Activated naive CD8-positive, alpha-beta T cell treated with anti-CD3 and anti-CD28 coated beads for 36 hours (primary cell): ENCODE measurements at places on chromosomes 6 and 20. TPM values are rescaled to one million over a fixed set of nuclear protein-coding genes. Genes with fewer than 3 reads are reported as not detected.

The TMEM200A gene
- total RNA-seq, result not detected

The CLVS2 gene
- not detected for total RNA-seq

The ELOVL2 gene
- not detected for total RNA-seq

The TMEM181 gene
- 10.1 TPM for total RNA-seq

The MMP24 gene
- not detected for total RNA-seq

The OPRM1 gene
- not detected for total RNA-seq

- no peak for DNase-seq
These were observed 37.3 kb downstream of the IPCEF1 start for GRCh38 chr6:154319231-154319858.

DNA sequence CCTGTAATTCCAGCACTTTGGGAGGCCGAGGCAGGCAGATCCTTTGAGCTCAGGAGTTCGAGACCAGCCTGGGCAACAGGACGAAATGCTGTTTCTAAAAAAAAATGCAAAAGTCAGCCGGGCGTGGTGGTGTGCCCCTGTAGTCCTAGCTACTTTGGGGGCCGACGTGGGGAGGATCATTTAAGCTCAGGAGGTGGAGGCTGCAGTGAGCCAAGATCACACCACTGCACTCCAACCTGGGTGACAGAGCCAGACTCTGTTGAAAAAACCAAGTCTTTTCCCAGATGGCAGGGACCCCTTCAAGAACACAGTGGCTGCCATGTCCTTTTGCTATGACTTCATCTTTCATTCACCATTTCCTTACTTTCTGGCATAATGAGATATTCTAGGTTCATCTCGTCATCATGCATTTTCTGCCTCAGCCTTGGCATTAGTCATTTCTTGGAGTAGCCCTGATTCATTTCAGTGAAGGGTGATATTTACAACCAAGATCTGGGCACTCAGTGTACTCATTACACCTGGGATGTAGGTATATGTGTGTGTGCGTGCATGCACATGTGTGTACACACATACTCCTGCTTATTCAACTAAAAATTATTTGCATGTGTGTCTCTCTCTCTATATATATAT lies 61.4 kb upstream of the TOX2 start:
- DNase-seq, result no peak

GRCh38 chr6:44003345-44004061 lies 123.7 kb downstream of the MRPL14 start:
- peak; percentile 29 for DNase-seq

DNA sequence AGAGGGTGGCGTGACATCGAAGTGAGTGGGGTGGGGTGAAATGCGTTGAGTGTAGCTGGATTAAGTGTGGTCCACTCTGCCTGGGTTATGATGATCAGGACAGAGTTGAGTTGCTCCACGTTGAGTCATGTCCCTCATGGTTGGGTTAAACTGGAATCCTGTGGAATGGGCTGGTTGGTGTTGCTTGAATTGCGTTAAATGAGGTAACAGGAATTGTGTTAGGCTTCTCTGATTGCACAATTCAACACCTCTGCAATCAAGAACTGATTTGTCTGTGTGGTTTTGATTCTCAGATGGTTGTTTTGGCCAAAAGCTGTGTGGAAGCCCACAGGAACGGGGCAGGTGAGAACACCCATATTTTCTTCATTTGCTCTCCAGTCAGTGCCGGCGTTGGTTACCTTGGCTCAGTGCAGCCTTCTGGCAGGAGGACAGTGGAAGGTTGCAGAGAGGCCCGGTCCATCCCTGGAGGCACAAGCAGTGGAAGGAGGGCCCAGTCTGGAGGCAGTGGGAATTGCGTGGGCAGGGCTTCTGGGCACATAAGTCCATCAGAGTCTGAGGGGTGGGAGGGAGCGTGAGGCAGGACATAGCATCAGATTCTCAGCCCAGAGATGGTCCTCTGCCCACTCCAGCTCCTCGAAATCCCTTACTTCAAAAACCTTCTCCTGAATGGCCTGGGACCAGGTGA lies 11.6 kb downstream of the NOTCH4 start:
- no peak for DNase-seq

DNA sequence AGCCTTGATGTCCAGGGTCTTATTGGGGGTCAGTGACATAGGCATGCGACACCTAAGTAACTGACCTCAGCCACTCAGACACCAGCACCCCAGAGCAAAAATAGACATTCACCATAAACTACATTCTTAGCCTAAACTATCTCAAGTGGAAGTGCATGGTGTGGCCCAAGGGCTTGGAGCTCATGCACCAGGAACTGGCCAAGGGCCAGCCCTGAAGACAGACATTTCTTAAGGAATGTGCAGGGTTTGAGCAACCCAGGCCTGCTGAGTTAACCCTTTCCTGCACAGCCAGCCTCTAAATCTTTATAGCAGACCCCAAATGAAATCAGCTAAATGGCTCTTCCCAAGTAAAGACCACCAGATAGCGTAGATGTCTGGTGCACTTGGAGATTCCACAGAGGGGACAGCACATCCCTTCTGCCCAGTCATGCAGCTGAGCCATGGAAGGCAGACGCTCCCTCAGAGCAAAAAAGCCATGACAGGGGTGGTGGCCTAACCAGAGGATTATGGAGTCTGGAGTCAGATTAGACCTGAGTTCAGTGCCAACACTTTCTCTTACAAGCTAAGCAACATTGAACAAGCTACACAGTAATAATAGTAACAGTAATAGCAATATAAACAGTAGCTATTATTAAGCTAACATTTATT lies 222.6 kb downstream of the ZMYND8 start:
- no peak for DNase-seq

- DNase-seq, result no peak
These were observed 173.9 kb downstream of the LMBRD1 start for GRCh38 chr6:69622924-69623323.

- no peak for DNase-seq
These were observed 107.4 kb upstream of the MAP7 start for GRCh38 chr6:136657666-136658065.

DNA sequence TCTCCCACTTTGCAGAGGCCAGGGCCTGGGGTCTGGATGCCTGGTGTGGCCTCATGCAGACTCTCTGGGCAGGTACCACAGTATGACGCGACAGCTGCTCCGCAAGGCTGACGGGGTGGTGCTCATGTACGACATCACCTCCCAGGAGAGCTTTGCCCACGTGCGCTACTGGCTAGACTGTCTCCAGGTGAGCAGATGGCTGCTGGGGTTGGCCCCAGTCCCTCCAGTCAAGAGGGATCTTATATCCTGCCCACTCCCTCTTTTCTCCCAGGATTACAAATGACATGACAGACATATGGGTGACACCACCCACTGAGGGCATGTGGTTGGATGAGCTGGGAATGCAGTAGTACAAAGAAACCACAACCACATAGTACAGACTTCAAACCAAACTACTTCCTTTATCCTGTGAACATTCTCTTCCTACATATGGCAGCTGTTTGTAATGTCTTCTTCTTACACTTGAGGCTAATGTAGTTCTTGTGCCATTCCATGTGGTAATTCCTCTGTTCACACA lies 29.9 kb downstream of the RAB44 start:
- no peak for DNase-seq

DNA sequence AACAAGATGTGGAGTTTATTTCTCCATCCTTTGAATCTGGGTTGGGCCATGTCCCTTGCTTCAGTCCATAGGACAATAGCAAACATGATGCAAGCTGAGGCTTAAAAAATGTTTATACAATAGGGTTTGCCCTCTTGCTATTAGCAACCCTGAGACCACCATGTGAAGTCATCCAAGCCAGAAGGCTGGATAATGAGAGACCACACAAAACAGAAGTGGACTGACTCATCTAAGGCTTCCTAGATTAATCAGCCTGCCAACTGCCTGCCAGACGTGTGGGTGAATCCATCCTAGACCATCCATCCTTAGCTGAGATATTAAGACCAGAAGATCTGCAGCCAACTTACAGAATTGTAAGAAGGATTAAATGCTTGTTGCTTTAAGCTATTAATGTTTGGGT lies 38.1 kb upstream of the ISM1 start:
- peak; percentile 6 for DNase-seq

- peak; percentile 87 for DNase-seq
These were observed at the start of gene MYB for GRCh38 chr6:135180542-135181332. Gene MYB (plus strand): TSS chr6:135181308. CDS start chr6:135181514, 206 bp downstream.

DNA sequence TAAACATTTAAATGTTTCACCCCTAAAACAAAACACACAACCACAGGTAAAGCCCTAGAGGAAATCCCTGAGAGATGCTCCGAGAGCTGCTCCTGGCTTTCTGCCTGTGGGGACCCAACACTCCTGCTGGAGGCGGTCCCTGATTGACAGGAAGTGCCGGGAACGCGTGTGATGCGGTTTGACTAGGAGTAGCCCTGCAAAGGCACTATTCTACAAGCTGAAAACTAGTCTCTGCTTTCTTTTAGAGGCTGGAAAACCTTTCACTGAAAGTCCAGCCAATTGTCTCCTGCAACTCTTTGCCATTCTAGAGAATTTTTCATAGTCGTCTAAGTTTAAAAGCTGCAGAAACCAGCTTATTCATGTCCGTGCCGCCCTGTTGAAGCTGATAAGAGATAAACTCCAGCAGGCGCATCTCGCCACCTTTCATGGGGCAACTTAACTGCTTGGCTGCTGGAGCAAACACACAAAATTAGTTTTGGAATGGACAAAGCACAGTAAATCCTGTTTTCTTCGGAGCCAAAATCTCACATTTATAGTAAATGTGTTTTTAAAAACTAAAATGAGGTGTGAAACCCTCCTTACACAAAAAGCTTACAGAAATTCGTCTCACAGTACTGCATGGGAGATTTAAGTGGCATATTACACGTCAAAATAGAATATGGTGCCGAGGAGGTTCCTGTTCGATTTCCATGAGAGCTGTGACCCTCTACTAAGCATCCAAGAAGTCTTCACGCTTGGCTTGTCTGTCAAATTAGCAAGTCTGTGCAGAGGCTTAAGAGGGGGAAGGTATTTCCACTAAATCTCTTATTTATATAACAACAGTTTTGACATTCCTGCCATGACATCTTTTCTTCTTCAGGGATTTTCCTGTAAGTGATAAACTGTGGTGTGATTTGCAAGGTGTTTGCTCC lies 46.9 kb downstream of the DACT2 start:
- no peak for DNase-seq

DNA sequence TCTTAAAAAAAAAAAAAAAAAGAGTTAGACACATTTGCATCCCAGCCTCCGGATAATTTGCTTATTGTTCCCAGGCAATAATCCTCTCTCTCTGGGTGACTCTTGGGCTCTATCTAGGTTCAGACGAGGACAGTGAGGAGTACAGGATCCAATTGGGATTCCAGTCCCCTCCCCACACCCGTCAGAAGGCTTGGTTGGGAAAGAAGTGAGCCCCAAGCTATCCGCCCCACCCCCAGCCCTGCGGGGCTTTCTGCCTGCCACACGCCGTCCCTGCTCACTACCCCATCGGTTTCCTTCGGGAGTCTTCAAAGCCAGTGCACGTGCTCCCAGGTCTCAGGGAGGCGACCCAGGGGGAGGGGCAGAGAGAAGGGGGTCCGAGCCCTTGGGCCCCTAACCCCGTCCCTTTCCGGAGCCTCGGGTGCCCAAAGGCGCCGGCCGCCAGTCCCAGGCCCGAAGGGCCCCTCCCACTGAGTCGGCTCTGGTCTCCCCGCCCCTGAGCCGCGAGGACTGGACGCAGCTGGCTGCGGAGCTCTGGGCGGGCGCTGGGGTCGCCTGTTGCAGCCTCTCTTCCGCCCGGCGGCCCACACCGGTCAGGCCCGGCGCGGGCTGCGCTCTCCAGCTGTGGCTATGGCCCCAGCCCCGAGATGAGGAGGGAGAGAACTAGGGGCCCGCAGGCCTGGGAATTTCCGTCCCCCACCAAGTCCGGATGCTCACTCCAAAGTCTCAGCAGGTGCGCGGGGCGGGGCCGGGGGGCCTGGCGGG lies 2.5 kb downstream of the MYMX start:
- peak; percentile 57 for DNase-seq

DNA sequence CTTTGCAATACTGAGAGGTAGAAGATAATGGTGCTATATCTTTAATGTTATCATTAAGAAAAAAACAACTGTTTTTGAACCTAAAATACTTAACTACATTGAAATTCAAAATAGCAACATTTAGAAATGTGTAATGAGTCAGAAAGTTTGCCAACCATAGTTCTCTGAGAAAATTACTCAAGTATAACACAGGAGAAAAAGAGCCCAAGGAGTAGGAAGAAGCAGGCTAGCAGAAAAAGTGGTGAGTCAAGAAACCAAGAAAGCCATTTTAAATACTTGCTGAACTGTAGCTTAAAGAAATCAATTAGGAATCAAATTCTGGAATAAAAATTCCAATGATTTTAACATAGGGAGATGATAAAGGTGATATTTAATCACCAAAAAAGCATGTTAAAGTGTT lies 181.0 kb upstream of the RSPO3 start:
- DNase-seq, result no peak

DNA sequence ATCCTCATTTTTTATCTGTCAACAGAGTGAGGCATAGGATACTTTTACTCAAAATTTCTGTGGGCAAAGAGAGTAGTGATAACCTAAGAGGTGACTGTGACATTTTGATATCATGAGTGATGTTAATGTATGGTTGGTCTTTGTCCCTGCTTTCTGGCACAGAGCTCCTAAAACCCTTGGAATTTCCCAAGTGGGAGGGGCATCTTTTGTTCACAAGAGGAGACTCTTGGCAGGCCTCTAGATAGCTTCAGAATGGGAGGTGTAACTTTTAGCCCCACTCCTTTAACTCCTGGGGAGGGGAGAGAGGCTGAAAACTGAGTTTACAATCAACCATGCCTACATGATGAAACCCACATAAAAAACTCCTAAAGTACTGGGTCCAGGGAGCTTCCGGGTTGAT lies 527.8 kb downstream of the RFPL4B start:
- no peak for DNase-seq

DNA sequence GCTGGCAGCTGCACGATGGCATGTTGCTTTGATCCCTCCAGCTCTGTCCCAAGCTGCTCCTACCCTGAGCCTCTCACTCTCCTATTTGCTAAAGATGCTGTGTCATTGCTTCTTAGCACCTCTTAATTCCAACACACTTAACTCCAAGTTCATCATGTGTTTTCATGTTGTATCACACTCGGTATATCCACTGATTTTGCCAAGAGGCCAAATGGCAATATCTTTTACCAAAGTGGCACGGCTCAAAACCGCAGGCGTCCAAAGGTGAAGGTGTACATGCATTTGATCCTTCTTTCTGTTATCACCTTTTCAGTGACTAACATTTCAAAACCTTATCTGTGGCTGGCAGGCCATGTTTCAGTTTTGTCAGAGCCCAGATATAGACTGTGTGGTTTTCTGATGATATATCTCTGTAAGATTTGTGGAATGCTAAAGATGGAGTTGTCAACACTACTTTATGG lies 217.0 kb downstream of the TBX18 start:
- DNase-seq, result no peak
